ENCODE measurements at places on chromosomes 4 and X.

- DNase-seq: no peak
These were observed 72.2 kb downstream of the GPR143 start for GRCh38 chrX:9693307-9694001.

- no peak for DNase-seq
These were observed 199.0 kb upstream of the DDX53 start for GRCh38 chrX:22800806-22801205.

- DNase-seq: no peak
These were observed 48.3 kb downstream of the SEL1L3 start for GRCh38 chr4:25814301-25815136.

GRCh38 chrX:54807524-54808108 is at the start of gene MAGED2:
MAGED2 (plus strand) TSS chrX:54807745; CDS start chrX:54809332, 1,587 bp downstream.
- DNase-seq: no peak

DNA sequence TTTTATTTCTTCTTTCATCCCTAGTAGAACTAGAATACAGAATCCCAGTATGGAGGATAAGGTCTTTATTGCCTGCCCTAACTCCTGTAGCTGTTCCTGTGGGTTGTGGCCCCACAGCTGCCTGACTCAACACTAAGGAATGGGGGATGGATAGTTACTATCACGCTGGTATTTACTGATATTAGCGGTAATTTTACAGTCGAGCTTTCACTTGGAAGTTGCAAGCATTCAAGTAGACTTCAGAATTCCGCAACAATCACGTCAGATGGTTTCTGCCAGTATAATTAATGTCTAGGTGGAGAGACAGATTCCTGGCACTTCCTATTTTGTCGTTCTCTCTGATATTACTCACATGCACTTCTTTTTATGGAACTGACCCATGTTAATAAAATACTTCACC is 489.8 kb downstream of the PABPC4L start:
- DNase-seq: no peak

- DNase-seq: no peak
These were observed 46.0 kb downstream of the GEMIN8 start for GRCh38 chrX:13983734-13984133.

Data from stimulated activated CD4-positive, alpha-beta T cell treated with anti-CD3 and anti-CD28 coated beads, Interleukin-1b, Interleukin-23, amount 100 ng/mL, for 24 hours (primary cell).